ENCODE measurements at places on chromosomes 3 and 15.

DNA sequence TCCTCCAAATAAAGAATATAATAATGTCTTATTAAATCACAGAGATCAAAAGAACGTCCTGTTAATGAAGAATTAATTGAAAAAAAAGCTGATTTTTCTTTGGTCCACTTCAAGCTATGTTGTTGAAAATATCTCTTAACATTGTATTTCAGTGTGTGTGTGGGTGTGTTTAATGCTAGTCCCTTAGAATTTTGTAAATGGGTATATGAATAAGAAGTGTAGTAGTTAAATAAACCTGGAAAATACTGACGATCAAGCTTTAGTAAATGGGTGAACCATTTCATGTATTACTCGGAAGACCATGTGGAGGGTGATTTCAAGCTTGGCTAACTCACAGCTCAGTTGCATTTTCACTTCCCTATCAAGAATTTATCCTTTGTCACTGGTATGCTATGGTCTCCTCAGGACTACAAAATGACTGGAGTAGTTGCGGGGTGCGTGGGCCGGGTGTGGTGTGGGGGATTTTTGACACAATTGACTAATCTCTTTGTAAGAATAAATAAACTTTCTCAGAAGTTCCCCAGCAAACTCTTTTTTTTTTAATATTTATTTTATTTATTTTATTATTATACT, 586.4 kb downstream of the GRM7 start:
- no peak for DNase-seq

DNA sequence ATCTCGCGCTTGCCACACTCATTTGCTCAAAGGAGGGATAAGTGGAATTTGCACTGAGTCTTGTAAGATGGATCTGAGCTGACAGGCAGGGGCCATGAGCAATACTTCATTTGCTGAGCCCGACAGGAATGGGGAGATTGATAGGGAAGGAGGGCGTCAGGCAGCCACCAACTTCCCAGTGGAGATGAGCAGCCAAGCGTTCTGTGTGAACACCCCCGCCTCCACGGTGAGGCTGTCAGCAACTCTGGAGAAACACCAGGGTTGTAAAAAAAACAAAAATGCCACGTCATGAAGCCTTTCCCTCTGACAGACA, 36.8 kb downstream of the TLE3 start:
- DNase-seq: no peak

DNA sequence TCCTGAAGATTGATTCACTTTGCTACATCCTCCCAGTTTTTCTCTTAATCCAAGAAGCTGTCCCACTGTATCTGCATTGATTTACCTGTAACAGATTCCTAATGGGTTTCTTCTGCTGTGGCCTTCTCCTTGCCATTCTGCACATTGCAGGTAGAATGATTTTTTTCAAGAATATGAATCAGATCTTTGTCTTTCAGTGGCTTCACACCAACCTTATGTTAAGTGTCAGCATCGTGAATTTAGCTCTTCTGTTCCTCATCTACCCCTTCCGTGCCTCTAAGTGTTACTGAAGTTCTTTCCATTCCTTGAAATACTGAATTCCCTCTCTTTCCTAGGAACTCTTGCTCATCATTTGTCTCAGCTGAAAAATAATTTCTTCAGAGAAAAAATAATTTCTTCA, 7.5 kb downstream of the SENP5 start:
- no peak for DNase-seq

- DNase-seq: no peak
Observed at GRCh38 chr3:135539854-135540253, 425.7 kb upstream of the PPP2R3A start.

- no peak for DNase-seq
Observed at GRCh38 chr15:96887730-96888129, 557.2 kb downstream of the NR2F2 start.

DNA sequence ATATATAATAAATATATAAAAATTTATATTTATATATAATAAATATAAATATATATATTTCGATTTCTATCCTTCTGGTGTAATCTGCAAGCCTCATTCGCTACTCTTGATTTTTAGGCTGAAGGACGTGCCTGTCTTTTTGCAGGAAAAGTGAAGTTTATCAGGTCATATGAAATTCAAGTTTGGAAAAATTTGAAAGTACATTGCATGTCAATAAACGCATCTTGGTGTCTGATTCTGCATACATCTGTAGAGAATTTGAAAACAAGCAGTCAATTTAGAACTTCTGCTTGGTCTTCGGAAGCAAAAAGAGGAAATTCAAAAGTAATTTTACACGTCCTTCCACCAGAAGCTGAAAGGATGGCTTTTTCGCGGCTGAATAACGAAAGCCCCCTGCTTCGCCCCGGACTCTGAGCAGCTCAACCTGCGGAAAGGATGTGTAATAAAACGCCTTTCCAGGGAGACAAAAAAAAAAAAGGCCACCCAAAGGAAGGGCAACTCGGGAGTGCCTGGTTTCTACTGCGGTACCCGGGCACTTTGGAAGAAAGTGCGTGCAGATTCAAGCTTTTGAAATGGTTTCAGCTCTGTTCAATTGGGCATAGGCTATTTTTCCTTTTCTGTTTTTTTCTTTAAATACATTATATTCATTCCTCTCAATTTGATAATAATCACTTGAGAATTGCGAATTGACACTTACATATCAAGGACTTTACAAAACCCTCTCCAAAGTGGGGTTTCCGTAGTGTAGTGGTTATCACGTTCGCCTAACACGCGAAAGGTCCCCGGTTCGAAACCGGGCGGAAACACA, 1.5 kb upstream of the MYNN start:
- DNase-seq: peak; percentile 33

- DNase-seq: no peak
Observed at GRCh38 chr15:96503276-96503675, 172.8 kb downstream of the NR2F2 start.

DNA sequence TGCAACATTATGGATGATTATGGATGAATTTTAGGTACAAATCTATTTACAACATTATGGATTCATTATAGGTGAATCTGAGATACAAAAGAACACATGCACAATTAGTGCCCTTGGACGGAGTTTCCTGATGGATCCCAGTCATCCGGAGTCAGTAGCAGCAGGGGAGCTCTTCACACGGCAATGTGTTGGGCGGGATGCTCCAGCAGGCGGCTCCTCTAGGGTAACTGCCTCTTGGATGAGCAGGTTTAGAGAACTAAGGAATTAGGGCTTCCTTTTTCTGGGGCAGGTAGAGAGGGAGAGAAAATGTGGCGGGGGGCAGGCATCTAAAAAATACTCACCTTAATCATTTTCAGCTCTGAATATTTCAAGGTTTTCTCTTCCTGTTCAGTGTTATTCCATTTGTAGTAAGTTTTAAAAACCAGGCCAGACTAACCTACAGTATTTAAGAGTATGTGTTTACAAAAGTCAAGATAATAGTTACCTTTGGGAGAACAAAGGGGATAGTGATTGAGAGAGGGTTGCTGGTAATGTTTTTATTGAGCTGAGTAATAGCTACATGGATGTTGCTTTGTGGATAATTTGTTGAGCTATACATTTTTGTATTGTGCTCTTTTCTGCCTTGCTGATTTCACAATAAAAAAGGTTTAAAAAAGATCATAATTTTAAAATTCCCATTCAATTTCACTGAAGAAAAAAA, 27.4 kb upstream of the GOLM2 start:
- DNase-seq: no peak

DNA sequence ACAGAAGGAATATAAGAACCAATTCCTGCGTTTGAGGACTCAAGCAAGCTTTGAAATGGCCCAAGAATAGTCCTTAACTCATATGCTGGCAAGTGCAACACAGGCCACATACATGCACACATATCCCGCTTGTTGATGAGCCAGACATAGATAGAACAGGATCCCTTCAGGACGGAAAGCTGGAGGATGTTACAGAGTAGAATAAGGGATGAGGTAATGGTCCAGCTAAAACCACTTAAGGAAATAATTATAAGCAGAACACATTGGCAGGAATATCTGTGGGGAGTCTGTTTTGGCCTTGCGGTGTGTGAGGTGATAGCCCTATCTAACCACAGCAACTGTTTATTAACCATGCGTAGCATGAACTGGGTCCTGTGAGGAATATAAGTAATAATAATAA, 25.0 kb downstream of the SCG3 start:
- no peak for DNase-seq
